Prostate gland (tissue), 2 donors: ENCODE measurements at places on chromosomes 16 and 17.

DNA sequence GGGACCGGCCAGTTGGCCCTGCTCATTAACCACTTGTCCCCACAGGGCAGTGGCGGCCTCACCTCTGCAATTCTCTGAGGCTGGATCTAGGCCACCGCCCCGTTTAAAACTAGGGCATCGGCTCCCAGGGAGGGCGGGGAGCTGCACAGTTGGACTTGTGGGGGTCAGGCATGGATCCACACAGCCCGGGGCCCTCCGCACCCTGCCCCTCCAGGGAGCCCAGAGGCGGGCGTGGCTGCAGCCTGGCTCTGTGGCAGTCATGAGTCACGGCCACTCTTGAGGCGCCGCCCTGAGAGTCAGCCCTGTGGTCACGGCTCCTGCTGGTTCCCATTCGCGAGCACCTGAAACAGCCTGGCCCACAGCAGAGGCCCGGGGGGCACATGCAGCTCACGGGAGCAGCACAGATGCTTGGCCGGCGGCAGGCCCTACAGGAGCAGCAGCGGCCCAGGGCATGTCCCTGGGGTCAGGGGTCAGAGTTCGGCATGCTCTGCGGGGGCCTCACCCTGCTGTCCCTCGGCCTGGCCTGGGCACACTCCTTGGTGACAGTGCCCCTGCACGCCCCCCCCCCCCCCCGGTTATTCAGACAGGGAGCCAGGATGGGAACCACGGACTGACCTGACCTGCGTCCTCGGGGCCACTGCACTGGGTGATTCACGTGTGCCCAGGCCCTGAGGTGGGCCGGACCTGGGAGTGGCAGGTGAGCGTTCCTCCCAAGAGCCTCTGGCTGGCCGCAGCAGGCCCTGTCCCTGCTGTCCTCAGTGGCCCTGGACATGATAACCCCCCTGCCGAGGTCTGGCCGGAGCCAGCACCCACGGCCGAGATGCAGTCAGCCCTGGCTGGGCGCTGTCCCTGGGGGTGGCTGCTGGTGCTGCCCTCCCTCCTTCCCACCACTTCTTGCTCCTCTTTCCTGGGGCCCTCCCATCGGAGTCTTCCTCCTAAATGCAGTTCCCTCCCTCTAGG is 8.2 kb downstream of the CAPN15 start:
- no peak for DNase-seq

GRCh38 chr17:65565559-65565958 is 4.1 kb upstream of the AXIN2 start:
- no peak for DNase-seq

DNA sequence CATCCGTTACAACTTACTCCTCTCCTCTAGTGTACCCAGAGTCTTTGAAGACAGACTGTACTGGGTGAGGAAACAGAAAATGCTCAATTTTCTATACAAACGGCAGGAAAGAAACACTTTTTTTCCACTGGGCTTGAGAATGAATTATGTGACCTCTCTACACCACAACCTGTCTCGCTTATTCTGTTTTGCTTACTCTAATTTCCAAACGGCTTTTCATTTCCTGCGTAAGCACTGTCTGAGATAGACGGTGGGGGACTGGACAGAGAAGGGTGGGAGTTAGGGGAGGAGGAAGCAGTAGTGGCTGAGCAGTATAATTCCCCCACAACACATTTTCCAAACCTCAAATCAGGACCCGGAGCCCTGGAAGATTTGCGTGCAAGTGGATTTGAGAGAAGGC is 191.4 kb upstream of the SDK2 start:
- no peak for DNase-seq

DNA sequence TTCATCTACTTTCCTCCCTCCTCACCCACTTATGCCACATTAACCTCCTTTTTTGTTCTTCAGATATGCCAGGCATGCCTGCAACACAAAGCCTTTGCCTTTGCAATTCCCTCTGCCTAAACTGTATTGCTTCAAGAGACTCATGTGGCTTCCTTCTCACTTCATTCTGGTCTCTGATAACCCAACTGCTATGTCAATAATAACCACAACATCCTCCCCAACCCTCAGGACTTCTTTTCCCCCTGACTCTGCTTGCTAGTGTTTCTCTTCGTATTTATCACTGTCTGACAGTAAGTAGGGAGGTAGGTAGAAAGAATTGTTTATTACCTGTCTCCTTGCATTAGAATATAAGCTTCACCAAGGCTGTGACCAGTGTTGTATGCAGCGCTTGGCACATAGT is 22.4 kb downstream of the RBL2 start:
- DNase-seq = no peak

DNA sequence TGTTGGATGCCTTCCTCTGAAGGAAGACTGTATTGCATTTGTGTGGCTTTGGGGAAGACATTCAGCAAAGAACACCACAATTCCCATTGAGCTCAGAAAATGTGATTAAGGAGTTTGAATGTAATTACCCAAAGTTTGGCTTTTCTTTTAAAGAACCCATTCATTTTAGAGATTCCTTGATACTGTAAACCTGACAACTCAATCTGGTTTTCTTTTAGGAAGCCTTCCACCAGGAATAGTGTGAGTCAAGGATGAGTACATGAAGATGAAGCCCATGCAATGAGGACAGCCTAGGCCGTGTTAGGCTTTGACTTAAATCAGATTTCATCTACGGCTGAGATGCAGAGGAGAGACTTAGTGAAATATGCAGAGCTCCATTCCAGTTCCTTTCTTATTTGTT is 271.7 kb upstream of the TBX2 start:
- DNase-seq = no peak

GRCh38 chr17:34614698-34615097 is 35.3 kb downstream of the TMEM132E start:
- no peak for DNase-seq

DNA sequence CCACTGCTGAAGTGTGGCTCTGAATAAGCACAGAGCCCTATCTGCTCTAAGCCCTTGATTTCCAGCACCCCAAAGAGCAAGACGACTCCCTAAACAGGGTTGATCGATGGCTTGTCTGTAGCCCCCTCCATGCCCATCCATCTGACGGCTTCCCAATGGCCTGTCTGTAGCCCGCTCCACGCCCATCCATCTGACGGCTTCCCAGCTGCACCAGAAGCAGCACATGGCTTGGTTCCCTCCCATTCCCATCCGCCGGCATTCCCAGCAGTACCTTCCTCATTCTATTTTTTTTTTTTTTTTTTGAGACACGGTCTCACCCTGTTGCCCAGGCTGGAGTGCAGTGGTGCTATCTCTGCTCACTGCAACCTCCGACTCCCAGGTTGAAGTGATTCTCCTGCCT is 64.5 kb downstream of the RBFOX3 start:
- DNase-seq = no peak

DNA sequence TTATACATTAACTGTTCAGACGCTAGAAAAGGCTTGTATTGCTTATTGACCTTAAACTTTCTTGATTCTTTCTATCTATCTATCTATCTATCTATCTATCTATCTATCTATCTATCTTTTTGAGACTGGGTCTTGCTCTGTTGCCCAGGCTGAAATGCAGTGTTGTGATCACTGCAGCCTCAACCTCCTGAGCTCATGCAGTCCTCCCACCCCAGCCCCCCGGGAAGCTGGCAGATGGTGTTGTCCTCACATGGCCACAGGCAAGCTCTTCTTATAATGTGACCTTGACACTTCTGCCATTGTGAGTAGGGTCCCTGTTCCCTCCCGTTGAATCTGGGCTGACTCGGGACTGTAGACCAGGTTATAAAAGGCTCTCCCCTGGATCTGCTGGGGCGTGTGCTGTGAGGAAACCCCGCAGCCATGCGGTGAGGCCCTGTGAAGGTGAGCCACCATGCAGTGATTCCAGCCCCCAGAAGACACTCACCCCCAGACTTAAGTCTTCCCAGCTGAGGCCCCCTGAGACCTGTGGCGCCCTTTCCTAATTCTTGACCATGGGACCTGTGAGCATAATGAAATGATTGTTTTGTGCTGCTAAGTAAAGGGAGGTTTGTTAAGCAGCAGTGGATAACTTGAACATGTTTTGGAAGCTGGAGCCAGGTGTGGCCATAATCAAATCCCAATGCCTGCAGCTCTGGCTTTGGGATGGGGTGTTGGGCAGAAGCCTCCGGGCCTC is 54.3 kb downstream of the RPTOR start:
- DNase-seq = no peak

- no peak for DNase-seq
Measured at GRCh38 chr17:80449930-80450576, 26.4 kb downstream of the NPTX1 start.

- DNase-seq = no peak
Measured at GRCh38 chr17:44599298-44600175, 42.3 kb downstream of the FZD2 start.

DNA sequence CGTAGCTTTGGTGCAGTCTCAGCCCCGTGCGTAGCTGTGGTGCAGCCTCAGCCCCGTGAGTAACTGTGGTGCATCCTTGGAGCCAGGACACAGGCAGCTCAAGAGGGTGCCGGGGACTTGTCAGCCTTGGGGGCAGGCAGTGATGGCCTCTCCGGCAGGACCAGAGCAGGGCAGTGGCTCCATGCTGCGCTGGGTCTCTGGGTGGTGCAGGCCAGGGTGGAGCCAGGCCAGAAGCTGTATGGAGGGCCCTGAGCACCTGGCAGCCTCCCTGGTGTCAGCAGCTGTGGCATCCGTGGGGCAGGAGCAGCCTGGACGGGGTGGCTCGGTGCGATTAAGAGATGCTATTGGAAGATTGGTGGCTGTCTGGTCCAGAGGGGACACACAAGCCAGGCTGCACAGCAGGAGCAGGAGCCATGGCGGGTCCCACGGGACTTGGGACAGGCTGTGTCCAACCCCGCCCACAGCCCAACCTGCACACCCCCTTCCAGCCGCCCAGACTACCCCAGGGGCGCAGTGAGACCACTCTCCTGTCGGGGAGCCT is 28.3 kb upstream of the CDH15 start:
- no peak for DNase-seq
